ENCODE measurements at places on chromosomes 7 and 10.

DNA sequence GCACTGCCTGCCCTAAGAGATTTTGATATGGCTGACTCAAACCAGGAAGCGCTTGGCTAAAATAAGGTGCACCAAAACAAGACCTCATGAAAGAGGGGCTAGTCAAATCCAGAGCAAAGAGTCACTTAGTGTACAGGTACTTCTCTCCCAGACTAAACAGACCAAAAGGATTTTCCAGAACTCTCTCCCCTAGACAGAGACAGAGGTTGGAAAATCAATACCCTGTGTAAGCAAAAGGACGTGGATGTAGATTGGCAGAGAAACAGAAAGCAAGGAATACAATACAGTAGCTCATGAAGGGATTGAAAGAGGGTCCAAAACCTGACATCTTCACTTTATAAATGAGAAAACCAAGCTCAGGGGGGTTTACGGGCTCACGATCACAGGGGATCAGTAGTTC, 83.0 kb upstream of the LRRTM3 start:
- DNase-seq, result no peak

GRCh38 chr10:58577437-58577777, 64.7 kb downstream of the BICC1 start:
- no peak for DNase-seq

DNA sequence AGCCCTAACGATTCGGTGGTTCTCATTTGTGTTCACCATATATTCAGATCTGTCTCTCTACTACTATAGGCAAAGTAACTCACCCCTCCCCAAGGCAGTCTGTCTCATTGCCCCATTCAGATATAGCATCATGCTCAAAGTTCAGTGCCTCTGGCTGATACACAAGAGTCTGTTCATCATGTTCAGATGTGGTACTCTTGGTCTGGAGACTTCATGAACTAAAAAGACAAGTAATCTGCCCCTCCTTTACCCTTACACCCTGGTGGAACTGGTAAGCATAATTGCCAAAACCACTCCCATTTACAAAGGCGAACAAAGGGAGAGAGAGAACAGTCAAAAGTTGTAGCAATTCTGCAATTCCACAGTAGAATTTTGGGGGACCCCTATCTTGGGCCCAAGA, 29.9 kb downstream of the UMAD1 start:
- no peak for DNase-seq

DNA sequence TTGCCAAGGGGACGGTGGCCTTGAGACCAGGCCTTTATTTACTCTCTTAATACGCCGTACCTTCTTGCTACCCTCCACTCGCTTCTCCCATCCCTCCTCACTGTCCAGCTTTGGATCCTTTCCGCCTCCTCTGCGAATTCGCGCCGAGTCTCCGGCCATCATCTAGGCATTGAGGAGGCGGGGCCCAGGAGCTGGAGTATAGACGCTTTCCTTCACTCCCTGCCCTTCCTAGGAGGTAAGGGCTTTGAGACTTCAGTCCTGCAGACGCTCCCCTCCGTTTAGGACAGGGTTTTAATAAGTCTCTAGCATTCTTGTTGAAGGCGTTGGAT, 538 bp downstream of the TFAM start:
- DNase-seq, result no peak

- DNase-seq, result no peak
Observed at GRCh38 chr10:63574011-63574410, 52.8 kb downstream of the REEP3 start.

GRCh38 chr10:20552382-20552781, 344.7 kb downstream of the NEBL start:
- no peak for DNase-seq

GRCh38 chr10:91349381-91349780, 60.8 kb upstream of the HECTD2 start:
- DNase-seq, result no peak

GRCh38 chr10:133131734-133132472, 28.1 kb upstream of the KNDC1 start:
- DNase-seq, result no peak

DNA sequence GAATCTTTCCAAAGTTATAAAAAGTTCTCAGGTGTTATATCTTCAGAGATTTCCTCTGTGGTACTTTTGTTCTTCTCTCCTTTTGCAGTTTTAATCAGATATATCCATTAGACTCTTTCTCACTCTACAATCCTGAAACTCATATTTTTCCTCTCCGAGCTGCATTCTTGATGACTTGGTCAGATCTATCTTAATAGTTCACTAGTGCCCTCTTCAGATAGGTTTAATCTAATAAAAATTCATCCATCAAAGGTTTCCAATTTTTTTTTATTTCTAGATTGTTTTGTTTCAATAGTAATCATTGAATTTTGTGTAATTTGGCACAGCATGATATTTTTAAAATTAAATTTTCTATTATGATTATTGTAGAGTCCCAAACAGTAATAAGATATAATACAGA, 21.8 kb upstream of the DGKB start:
- no peak for DNase-seq

DNA sequence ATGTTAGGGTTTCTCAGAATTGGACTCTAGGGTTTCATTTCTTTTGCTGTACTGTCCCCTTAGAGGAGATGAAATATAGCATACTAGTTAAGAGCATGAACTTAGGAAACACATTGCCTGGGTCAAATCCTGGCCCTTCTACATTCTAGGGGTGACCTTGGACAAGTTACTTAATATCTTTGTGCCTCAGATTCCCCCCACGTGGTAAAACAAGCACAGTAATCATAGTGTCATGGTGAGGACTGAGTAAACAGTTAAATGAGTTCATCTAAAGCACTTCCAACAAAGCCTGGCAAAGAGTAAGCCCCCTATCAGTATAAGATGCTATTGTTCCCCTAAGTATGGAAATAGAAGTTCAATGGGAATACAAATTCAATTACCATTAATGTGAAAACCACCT, 5.1 kb downstream of the DPY19L1 start:
- DNase-seq, result no peak
